ENCODE measurements at places on chromosomes 5 and 9.

DNA sequence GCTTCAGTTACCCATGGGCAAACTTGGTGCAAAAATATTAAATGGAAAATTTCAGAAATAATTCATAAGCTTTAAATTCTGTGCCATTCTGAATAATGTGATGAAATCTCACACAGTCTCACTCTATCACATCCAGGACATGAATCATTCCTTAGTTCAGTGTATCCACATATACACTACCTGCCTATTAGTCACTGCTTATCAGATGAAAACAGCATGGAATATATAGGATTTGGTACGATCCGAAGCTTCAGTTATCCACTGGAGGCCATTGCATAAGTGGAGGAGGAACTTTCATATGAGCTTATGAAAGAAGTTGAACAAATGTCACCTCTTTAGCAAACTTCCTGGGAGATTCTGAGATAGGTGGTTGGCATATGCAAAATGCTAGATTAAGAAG, 64.2 kb downstream of the GAPVD1 start:
- no peak for DNase-seq

- no peak for DNase-seq
Measured at GRCh38 chr9:131254626-131255025, 21.7 kb downstream of the FAM78A start.

DNA sequence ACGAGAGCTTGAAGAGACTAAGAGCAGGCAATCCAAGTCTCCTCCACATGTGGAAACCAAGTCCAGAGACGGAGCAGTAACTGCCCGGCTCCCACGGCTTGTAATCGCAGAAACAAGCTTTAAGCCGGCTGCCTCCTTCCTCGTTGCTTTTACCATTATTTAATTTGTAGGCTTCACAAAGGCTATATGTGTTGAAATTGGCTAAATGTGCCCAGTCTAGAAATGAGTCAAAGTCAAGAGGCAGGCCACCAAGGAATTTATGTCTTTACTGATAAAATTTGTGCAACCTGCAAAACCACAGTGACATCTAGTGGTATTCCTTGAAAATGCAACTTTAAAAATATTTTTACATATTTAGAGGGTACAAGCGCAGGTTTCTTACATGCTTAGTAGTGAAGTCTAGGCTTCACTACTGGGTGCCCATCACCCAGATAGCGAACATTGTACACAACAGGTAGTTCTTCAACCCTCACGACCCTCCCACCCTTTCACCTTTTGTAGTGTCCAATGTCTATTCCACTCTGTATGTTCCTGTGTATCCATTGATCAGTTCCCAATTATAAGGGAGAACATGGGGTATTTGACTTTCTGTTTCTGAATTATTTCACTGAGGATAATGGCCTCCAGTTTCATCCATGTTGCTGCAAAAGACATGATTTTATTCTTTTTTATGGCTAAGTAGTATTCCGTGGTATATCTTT, 33.5 kb upstream of the EBF1 start:
- peak; percentile 60 for DNase-seq

DNA sequence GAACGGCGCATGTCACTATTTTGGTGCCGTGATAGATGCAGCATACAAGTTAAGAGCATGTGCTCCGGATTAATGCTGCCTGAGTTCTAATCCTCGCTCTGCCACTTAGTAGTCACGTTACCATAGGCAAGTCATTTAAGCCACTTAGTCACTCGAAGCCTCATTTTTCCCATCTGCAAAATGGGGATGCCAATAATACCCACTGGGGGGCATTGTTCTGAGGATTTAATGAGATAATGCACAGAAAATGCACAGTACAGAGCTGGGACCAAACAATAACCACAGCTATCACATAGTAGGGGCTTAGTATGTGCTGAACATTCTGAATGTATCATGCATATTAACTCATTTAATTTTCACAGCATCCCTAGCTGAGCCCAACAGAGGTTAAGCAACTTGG, 9.1 kb downstream of the NIPAL4 start:
- no peak for DNase-seq

DNA sequence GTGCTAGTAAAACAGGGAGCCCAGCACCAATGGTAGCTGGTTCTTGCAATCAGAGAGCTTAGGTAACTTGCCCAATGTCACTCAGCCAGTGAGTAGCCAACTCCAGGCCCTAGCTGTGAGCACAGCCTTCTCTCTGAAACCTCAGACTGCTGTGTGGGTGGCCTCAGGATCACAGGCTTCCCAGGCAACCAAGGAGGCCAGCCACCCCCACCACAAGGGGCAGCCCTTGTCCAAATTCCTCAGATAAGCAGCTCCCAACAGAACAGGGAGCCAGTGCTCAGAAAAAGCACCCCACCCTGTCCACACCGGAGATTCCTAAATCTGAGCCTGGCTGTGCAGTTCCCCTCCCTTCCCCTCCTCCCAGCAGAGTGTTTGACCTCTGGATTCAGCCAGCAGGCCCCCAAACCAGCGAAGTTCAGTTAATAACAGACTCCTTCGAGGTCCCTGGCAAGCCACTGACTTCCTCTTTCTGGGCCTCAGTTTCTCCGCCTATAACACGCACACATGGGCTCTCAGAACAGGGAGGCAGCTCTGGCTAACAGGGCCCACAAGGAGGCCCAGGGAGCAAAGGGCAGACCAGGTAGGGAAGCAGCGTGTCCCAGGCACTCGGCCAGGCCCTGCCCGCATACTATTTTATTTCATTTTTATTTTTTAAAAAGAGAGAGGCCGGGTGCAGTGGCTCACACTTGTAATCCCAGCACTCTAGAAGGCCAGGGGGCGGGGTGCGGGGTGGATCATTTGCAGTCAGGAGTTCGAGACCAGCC, 2.7 kb downstream of the EEIG1 start:
- no peak for DNase-seq

DNA sequence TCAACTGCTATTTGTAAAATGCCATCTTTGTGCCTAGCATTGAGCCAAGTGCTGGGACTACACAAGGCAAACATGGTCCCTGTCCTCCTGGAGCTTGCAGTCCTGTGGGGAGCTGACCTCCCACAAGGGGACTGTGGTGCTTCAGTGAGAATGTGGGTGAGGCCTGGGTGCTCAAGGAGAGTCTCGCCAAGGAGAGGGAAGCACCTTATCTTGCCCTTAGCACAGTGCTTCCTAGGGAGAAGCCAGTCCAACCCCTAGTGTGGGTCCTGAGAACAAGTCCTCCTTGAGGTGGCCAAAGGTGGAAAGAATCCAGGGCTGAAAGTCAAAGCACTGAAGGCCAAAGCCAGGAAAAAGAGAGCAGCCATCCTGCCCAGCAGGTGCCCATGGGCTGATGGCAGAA, 31.1 kb upstream of the MVB12B start:
- DNase-seq: no peak

- DNase-seq: no peak
Measured at GRCh38 chr5:159155960-159156359, 53.4 kb downstream of the RNF145 start.

DNA sequence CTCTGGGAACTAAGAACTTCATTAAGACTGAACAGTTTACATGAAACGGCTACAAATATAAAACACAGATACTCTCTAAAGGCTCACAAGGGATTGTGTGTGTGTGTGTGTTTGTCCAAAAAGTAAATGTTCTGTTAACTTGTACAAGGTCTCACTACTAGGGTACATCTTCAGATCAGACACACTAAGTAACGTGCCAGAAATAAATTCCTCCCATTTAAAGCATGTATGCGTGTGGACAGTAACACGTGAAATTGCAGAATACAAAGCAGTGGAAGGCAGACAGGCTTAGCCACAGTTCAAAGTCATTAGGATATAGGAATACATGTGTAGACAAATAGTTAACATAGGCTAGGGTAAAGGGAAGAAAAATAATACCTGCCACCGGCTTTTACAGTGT, 1.8 kb downstream of the BNC2 start:
- no peak for DNase-seq

DNA sequence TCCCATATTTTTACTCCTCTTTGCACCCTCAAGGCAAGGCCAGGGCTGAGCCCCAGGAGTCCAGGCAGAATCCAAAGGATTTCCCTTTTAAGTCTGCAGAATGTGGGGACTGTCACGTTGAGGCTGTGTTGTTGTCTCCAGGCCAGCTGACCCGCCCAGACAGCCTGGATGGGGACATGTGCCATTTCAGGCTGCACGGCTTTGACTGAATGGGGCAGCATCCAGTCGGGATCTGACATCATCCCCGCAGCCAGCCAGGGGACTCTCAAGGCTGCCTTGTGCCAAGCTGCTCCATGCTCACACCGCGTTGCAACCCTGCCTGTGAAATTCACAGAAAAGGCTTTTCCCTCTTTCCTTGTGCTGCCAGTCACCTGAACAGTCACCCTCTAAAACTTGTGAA, 2.2 kb upstream of the ZNF366 start:
- DNase-seq: no peak

GRCh38 chr9:134698587-134699342, 57.2 kb downstream of the COL5A1 start:
- DNase-seq: peak; percentile 50

DNA sequence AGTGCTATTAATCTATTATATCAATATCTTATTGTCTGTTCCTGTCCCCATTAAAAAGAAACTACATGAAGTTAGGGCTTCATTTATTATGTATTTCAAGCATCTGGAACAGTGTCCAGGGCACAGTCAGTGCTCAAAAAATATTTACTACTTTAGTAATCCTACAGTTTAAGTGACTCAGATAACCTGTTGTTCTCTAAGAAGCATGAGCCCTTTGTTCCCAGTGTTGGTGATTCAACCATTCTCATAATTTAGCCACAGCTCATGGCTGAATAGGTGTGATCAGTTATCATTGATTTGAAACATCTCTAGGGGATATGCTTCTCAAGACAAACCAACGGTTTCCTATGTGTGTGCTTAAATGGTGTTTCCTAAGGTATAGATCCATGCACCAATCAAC, 292.7 kb downstream of the TMEM167A start:
- DNase-seq: no peak

GRCh38 chr9:73162987-73163768, 11.5 kb downstream of the ANXA1 start:
- DNase-seq: no peak

DNA sequence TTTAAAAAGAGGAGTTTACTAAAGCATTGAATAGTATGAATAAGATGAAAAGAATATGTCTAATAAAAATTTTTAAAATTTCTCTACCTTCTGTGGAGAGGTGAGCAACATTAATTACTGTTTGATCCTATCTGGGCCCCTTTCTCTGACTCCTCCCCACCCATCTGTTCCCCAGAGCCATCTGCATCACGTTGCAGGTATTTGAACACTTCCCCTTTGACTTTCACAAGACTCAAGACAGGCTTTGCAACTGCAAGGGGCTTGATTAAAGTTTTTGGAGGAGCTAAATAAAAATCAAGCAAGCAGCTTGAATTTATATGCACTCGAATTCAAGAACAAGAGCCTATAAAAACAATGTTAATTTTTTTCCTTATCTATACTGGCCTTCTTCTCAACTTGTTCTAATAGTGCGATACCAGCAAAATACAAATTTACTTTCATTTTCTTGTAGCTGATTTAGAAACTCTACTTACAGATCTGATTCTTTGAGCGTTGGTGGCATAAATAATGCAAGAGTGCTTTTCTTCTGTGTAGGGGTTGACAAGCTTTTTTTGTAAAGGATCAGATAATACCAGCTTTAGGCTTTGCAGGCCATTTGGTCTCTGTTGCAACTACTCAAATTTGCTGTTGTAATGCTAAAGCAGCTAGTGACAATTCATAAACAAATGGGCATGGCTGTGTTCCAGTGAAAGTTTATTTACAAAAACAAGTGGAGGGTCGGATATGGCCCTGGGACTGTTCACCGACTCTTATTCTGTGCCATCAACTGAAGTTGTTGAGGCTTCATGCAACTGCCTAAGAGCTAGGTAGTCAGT, 21.2 kb downstream of the TXNDC8 start:
- no peak for DNase-seq

DNA sequence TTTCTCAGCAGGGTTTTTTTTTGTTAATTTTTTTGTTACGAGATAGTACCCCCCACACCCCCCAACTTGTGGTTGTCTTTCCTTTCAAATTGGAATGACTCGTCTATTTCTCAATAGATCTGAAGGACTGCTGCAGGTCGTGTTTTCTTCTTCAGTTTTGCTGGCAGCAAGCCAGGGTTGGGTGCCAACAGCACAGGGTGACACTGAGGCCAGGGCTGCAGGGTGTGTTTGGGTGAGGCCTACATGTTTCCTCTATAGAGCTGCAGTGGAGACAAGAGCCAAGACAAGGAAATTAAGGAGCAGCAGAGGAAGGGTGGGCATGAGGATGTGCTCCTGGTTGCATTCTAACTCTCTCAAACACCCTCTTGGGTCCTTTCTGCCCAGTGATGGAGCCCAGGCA, 52.2 kb downstream of the NXNL2 start:
- no peak for DNase-seq

GRCh38 chr5:127192836-127193338, 97.7 kb upstream of the MEGF10 start:
- DNase-seq: no peak

DNA sequence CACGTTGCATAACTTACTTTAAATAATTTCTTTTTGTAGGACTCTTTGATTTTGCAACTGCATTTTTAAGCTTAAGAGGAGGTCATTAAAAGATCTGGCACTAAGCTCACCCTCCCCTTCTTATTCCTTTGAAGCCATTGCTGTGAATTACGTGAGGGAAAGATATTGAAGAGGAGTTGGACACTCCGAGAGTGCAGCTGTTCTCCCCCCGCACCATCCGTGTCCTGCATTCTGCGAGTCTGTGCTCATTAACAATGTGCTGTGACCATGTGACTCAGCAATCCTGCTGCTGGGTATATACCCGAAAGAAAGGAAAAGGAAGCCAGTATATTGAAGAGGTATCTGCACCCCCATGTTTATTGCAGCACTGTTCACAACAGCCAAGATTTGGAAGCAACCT, 40.0 kb downstream of the NXNL2 start:
- no peak for DNase-seq

- no peak for DNase-seq
Measured at GRCh38 chr5:55218967-55219366, 8.1 kb downstream of the MCIDAS start.

- DNase-seq: peak; percentile 44
Measured at GRCh38 chr5:76046741-76047140, 36.4 kb upstream of the SV2C start.

DNA sequence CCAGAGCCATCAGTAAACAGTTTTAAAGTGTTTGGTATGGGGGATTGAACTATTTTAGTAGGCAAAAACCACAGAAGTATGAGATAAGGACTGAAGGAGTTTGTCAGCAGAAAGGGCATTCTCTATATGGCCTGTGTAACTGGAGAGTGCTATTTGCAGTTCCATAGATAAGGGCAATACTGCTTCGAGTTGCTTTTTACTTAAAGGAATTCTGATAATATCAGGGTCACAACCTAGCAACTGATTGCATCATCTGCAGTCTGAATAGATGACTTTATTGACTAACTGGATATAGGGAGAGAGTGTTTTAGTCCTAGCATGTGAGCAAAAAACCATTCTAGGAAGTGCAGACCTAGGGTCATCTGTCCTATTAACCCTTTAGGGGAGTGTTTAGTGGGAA, 645.2 kb upstream of the PTPRD start:
- DNase-seq: no peak

GRCh38 chr5:389891-390622, 52.9 kb upstream of the EXOC3 start:
- DNase-seq: no peak

- no peak for DNase-seq
Measured at GRCh38 chr9:7777771-7778170, 21.8 kb downstream of the DMAC1 start.
